Endodermal cell (in vitro differentiated cells): ENCODE measurements at places on chromosomes 11 and 22. TPM values are rescaled to one million over a fixed set of nuclear protein-coding genes. Genes with fewer than 3 reads are reported as not detected.

DNA sequence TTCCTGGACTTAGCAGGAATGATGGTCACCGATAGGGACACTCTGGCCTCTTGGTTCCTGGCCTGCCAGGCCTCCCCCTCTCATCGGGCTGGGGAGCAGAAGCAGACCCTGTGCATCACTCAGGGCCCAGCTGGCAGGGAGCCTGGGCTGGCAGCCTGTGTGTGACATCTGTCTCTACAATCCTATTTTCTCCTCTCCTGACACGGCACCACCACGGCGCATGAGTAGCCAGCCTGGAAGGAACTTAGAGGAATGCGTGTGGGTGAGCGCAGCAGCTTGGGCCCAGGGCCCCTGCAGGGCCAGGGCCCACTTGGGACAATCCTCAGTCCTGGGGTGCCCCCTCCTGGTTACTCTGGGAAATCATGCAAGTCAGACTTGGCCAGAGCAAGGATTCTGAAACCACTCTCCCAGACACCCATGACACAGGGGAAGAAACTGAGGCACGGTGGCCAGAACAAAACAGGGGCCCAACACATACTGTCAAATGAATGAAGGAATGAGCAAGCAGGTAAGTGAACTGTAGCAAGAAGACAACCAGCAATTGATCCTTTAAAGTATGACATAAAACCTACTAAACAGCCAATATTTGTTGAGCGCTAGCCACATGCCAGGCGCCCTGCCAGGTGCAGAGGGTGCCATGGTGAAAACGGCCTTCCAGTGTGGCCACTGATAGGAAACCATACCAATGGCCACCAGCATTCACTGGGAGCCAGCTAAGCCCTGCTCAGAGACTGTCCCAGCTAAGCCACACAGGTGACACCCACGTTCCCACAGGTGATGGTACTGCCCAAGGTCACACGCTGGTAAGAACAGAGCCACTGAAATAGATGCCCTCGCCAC is 13.3 kb downstream of the RSPH14 start:
- no peak overlapping the region for H3K27ac ChIP-seq
- no peak overlapping the region for H3K4me3 ChIP-seq
- peak; percentile 95 for DNase-seq
- no peaks in the 10 kb centered on the region for H3K4me1 ChIP-seq
- no peaks in the 10 kb centered on the region for H3K27me3 ChIP-seq

- no peaks in the 10 kb centered on the region for H3K27me3 ChIP-seq
- H3K36me3 ChIP-seq, result no peaks in the 10 kb centered on the region
- peaks cover 14% of the 10 kb centered on the region for H3K4me1 ChIP-seq
Measured at GRCh38 chr11:86418917-86419316, 44.2 kb downstream of the CCDC81 start.

Gene MPPED2
- total RNA-seq, result 1.5 to 4.5 TPM (median 2.5 TPM) in 3 replicates

GRCh38 chr11:63710476-63711217 is 29.3 kb downstream of the RTN3 start:
- H3K36me3 ChIP-seq, result peaks cover 3% of the 10 kb centered on the region
- H3K4me1 ChIP-seq, result no peaks in the 10 kb centered on the region
- no peak for DNase-seq
- H3K27ac ChIP-seq, result no peak overlapping the region

Gene TCN1
- total RNA-seq, result not detected in 3 replicates

DNA sequence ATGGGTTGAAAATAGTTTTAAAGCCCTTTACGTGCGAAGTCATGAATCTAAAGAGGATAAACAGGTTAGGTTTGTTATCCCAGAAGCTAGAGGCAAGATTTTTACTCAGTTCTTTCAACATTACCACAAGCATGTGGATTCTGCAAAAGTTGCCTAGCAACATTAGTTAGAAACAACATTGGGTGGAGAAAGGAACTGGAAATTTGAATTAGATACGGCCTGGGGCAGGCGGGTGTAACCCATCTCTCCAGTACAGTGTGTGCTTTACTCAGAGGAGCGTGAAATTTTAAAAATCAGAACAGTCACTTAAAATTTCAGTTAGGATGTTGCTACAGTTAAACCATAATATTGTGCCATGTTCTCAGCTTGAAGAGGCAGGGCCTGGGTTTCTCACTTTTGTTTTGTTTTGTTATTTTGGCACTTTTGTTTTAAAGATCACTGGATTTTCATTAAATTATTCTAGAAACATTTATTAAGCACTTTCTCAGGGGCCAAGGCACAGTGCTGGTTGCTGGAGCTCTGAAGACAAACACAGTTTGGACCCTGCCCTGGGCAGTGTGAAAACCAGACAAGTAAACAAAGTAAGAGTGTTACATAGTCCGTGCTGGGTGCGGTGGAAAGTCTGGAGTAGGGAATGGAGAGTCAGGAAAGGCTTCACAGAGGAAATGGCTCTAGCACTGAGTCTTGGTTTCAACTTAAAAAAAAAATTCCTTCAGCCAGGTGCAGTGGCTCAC is 4.4 kb upstream of the WEE1 start:
- H3K36me3 ChIP-seq, result no peaks in the 10 kb centered on the region
- H3K4me1 ChIP-seq, result peaks cover 11% of the 10 kb centered on the region
- H3K27me3 ChIP-seq, result no peaks in the 10 kb centered on the region
- peak overlapping the region; percentile 94 for H3K27ac ChIP-seq

- no peak overlapping the region for H3K27ac ChIP-seq
- DNase-seq, result no peak
- no peaks in the 10 kb centered on the region for H3K36me3 ChIP-seq
- no peaks in the 10 kb centered on the region for H3K27me3 ChIP-seq
- H3K4me3 ChIP-seq, result no peak overlapping the region
Measured at GRCh38 chr11:75795276-75796090, 19.5 kb upstream of the UVRAG start.

GRCh38 chr11:79113054-79113690 is 327.7 kb downstream of the TENM4 start:
- H3K4me3 ChIP-seq, result no peak overlapping the region
- no peaks in the 10 kb centered on the region for H3K36me3 ChIP-seq
- DNase-seq, result no peak
